ENCODE measurements at places on chromosomes 12 and 14. TPM values are rescaled to one million over a fixed set of nuclear protein-coding genes. Genes with fewer than 3 reads are reported as not detected.

GRCh38 chr12:93994721-93995120 is 153.7 kb upstream of the PLXNC1 start:
- no peak for DNase-seq

DNA sequence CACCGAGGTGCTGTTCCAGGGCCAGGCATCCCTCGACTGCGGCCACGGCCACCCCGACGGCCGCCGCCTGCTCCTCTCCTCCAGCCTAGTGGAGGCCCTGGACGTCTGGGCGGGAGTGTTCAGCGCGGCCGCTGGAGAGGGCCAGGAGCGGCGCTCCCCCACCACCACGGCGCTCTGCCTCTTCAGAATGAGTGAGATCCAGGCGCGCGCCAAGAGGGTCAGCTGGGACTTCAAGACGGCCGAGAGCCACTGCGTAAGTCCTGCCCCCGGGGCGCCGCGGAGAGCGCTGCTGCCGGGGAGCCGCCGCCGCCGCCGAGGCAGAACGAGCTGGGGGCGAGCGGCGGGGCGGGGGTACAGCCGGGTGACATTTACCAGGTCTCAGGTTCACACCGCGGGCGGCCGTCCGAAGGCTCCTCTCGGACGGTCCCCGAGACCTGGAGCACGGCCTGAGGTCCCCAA is 1.4 kb downstream of the PLXNC1 start:
- peak; percentile 34 for DNase-seq

DNA sequence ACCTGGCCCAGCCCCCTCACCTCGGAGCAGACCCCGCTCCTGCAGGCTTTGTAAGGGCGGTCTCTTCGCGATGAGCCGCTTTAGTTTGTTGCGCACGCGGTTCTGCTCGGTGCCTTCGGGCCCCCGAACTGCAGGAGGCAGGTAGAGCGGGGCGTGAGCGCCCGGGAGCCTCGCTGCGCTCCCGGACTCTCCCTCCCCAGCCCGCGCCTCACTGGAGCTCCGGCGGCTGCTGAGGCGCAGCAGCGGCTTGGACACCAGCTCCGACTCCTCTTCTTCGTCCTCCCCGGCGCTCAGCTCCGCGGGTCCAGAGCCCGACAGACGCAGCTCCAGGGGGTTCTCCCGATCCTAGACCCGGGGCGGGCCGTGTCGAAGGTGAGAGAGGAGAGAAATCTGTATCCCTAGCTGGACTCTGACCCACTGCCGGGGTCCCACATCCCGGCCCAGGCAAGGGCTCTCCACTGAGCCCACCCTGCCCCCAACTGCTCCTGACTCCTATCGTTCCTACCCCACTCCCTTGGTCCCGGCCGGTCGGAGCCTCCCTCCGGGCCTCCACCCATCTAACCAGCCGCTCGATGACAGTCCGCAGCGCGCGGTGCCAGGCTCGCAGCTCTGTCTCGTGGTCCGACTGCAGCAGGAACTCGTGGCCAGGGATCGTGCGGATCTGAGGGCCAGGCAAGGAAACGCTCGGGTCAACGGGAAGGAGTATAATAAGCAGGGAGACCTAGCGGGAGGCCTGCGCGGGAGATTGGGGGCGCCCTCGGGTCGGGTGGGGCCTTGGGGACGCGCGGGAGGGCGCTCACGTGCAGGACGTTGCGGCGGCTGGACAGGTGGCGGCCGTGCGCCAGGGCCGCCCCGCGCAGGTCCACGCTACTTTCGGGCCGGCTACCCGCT is 4.2 kb downstream of the ARHGAP9 start:
- DNase-seq = no peak

GRCh38 chr12:60201891-60202290 is 606.1 kb downstream of the SLC16A7 start:
- no peak for DNase-seq

GRCh38 chr14:50778721-50779483 is 52.1 kb downstream of the NIN start:
- no peak for DNase-seq

DNA sequence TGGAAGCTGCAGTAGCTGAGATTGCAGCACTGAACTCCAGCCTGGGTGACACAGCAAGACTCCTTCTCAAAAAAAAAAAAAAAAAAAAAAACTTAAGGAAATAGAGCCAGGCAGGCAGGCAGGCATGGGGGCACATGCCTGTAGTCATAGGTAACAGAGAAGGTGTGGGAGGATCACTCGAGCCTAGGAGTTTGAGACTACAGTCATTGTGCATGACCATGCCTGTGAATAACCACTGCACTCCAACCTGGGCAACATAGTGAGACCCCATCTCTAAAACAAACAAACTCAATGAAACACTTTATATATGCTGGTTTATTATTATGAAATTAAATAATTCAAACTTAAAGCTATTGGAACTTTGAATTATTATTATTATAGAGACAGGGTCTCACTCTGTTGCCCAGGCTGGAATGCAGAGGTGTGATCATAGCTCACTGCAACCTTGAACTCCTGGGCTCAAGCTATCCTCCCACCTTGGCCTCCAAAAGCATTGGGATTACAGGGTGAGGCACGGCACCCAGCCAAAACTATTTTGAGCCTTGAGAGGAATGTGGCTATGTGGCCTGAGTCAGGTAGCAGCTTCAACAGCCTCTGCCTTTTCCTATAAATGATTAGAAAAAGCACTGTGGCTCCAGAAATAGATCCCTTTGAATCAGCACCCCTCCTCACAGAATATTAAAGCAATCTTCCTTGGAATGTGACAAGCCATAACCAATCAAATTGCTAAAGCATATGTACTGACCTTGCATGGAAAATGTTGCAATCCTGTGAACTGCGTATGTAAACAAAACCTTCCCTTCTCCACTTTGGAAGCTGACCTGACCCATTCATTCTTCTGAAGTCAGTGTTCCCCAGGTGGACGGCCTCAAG is 34.7 kb upstream of the YY1 start:
- DNase-seq = no peak

GRCh38 chr14:90503582-90503981 is 106.8 kb downstream of the CALM1 start:
- peak; percentile 42 for DNase-seq

- no peak for DNase-seq
These were observed 42.2 kb downstream of the JAG2 start for GRCh38 chr14:105126126-105126980.

GRCh38 chr12:119229205-119229604 is 50.5 kb downstream of the HSPB8 start:
- no peak for DNase-seq

DNA sequence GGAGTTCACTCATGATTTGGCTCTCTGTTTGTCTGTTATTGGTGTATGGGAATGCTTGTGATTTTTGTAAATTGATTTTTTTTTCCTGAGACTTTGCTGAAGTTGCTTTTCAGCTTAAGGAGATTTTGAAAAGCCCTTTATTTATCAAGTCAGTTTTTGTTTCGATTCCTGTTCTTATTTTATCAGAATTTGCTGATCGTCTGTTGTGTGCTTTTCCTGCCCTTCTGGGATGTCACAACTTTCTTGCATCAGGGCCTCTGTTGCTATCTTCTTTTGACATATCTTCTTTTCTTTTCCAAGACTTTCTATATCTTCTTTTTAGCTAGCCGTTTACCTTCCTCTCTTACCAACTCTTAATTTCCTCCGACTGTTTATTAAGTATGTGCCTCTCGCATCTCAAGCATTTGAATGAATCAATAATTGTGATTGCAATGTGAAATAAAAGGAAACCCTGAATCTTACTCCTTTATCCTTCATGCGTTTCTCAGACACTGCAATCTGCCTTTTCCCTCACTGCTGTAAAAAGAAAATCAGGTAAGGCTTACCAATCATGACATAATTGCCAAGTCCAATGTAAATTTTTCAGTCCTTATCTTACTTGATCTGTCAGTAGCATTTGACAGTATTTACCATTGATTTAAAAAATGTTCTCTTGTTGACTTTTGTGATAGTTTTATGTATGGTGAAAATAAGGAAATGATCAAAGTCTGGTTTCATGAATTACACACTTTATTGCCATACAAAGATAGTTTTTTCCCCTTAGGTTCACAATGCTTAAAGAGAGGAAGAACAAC is 53.0 kb downstream of the ETNK1 start:
- DNase-seq = no peak

DNA sequence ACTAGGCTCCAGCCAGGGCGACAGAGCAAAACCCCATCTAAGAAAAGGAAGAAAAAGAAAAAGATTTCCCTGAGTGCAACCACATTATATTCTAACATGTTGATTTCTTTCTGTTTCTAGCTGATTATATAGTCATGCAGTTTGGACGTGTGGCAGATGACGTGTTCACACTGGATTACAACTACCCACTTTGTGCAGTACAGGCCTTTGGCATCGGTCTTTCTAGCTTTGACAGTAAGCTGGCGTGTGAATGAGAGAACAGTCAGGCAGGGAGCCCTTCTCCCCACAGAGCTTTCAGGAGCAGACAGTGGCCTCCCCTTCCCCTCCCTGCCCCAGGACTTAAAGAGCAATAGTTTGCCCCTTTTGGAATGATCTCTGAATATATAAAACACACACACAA is 20.0 kb upstream of the TEAD4 start:
- DNase-seq = no peak

DNA sequence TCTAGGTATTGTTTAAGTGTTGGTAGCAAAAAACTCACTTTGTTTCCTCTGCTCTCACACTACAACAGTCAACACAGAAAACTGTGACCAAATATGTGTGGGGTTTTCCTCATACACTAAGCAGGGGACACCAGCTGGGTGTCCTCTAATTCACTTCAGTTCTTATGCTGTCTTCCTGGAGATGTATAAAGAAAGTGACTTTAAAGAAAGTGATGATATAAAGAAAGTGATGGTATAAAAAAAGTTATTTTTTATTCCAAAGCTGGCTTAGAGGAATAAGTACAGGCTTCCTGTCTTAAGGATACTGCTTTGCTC is 31.4 kb downstream of the TDP1 start:
- DNase-seq = no peak

DNA sequence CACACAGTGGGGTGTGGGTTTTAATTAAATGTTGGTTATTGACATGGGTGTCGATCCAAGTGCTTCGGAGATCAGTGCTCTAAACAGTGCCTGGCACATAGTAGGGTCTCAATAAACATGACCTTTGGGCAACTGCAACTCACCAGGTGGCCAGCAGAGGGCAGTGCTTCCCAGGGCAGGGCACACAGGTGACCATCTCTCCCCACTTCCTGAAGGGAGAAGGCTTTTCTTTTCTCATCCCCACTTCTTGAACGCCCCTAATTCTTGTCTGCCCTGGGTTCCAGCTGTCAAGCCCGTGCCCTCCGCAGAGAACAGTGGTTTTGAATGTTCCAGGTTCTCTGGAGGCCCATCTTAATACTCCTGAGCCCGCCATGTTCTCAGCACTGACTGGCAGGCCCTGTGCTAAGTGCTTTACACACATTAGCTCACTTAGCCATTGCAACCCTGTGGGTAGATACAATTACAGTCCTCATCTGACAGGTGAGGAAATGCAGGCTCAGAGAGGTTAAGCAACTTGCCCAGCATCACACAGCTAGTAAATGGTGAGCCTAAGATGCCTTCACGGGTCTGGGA is 16.3 kb downstream of the RAPGEF3 start:
- peak; percentile 51 for DNase-seq

DNA sequence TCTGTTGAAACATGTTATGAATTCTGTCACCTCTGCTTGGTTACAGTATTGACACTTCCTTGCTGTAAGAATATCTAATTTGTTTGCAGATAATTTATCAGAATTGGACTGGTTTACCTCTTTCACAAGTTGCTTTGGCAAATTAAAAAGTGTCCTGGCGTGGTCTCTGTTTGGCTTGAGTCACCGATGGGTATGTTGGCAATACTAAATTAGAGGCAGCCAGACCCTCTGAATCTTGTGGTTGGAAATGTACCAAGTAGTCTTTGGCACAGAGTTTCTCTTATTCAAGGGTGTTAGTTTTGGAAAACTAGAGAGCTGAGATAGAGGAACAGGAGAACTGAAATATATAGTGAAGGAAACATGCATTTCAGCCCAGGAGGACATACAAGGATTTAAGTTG is 521.1 kb upstream of the MGAT4C start:
- no peak for DNase-seq

- DNase-seq = no peak
These were observed 178.8 kb upstream of the MYL2 start for GRCh38 chr12:111099186-111099585.

DNA sequence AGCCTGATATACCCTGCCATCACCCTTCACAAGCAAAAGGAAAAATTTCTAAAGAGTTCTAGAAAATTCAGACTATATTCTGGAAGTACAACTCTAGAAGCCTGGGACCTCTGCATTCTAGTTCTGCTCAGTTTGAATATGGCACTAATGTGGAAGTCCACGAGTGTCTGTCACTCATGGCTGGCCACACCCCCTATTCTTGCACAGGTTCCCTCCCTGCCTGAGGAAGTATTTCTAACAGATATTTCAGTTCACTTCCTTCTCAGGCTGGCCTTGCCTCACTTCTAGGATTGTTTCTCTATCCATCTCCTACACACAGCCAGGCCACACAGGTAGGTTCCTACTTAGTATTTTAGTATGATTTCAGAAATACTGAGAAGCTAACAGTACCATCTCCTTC is 67.4 kb downstream of the PHLDA1 start:
- peak; percentile 25 for DNase-seq

GRCh38 chr12:43576162-43576561 is 24.2 kb upstream of the ADAMTS20 start:
- no peak for DNase-seq

GRCh38 chr12:51839310-51839947 is 9.1 kb downstream of the FIGNL2 start:
- DNase-seq = no peak

DNA sequence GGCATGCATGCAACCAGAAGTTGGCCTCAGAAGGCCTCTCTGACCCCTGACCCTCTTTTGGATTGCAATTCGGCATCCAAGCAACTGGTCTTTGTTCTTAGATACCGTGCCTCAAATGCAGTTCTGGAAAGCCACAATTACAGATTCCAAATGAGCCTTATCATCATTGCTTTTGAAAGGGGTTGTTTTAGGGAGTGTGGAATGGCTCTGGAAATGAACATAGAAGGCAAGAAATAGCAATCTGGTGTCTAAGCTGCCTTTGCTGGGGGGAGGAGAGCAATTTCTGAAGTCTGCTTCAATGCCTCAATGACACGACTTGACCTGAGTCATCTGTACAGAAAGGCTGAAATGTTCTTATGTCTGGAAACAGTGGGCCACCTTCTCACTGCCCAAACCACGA is 250.1 kb downstream of the NUAK1 start:
- DNase-seq = no peak

The KCNC2 gene
- not detected for total RNA-seq

The PPM1H gene
- total RNA-seq = 6.0 TPM

The WNT1 gene
- not detected for total RNA-seq

The RAB3IP gene
- 23.0 TPM for total RNA-seq

The COX6A1 gene
- total RNA-seq = 142 TPM

The POTEM gene
- not detected for total RNA-seq

The DPY19L2 gene
- 52.1 TPM for total RNA-seq

The LRRC9 gene
- total RNA-seq = 0.19 TPM

All from left ventricle myocardium inferior (tissue), 1 donor.